Left renal pelvis (tissue), 4 donors: ENCODE measurements at places on chromosomes 16 and 17. TPM values are rescaled to one million over a fixed set of nuclear protein-coding genes. Genes with fewer than 3 reads are reported as not detected.

DNA sequence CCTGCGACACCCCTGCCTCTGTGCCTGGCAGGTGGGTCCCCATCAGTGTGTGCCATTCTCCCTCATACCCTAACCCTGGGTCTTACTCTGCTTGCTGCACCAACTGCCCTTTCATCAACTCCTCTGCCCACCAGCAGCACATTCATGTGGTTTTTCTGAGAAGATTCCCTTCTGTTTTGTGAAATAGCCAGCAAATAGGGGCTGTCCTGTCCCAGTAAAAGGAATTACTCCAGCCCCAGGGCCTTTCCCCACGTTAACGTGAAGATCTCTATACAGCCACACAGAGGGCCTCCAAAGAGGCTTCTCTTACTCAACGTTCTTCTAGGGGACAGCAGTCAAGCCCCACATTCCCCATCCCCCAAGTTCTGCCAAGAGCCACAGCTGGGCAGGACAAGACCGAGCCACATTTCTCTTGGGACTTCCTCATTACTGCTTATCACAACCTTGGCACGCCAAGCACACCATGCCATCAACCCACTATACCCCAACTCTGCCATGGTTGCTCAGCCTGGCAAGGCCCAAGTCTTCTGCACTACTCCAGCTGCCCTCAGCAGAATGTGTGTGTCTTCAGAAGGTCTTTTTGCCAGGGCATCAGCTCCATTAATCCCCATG, 18.7 kb upstream of the CCL2 start:
- DNase-seq = no peak

The DOC2B gene
- 66.7 TPM for polyA plus RNA-seq

DNA sequence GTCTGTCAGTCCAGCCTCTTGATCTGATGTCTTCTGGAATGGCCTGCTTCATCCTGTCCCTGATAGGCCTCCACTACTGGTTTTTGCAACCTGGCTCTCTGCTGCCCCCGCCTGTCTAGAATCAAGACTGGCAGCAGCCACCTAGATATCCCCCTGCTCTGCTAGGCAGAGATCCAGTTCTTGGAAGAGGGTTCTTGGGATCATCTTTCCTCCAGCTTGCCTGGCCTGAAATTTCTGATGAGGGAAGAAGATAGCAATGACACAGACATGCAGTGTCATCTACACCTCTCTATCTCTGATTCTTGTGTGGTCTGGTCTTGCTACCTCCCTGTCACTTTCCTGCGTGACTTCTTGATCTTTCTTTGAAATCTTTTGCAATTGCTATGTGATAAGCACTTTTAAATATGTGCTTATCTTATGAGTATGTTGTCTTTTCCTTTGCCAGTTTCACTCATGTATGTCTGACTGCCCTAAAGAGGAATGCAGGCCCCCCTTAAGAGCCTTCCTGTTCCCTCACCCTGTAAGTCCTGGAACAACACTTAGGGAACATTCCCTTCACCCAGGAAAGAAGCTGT, 20.3 kb upstream of the NFATC3 start:
- no peak for DNase-seq

DNA sequence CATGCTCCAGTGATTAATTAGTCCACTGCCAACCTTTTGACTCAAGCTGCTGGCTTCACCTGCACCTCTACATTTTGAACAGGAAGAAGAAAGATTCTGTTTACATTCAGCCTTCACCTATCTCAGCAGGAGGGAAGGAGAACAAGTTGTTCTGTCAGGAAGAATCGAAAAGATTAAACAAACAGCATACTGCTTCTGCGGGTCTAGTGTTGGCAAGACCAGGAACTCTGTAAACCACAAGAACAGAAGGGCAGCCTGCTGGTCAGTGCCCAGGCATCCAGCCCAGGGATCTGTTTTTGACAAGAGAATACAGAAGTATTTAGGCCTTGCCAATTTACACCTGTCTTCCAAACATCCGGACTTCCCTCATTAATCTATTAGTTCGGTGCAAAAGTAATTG, 189.7 kb downstream of the CHD9NB start:
- no peak for DNase-seq

GRCh38 chr16:4409081-4409932, 7.1 kb downstream of the CORO7 start:
- no peak for DNase-seq

DNA sequence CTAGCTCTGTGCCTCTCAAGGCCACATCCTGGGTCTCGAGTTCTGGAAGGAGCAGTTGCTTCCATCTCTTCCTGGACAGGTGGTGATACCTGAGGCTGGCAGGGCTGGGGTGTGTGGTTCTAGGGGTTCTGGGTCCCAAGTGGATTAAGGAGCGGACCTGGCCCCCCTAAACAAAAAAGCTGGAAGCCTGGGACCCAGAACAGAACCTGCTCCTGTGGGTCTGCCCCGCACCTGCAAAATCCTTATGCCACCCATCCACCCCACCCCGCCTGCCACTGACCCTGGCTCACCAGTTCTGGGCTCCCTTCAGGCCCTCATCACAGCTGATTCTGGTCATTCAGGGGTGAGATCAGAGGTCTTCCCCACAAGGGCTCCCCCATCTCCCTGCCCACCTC, 44.8 kb downstream of the ADCY7 start:
- DNase-seq = no peak

DNA sequence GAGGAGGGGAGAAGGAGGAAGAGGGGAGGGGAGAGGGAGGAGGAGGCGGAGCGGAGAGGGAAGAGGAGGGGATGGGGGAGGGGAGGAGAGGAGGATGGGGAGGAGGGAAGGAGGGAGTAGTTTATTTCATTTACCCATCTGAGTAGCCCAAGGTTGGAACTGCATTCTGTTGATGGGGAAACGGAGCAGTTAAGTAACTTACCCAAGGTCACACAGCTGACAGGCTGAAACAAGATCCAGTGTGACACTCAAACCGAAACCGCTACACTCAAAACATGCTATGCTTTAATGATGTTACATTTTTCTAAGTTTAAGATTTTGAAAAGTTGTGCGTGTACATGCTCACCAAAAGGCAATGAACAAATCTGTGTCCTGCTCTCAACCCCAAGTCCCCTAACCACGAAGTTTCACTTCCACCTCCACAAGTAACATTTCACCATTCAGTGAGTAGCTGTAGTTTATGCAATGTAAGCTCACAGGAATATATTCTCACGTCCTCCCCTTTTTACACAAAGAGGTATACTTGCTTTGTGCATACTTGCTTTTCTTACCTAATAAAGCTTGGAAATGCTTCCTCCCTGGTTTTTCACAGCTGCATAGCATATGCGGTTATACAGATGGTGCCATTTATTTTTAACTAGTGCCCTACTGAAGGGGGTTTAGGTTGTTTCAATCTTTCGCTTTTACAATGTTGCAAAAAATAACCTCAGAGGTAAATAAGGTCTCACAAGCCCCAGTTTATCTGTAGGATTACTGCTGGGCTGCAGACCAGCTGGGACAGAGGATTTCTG, 275.3 kb downstream of the PARN start:
- no peak for DNase-seq

GRCh38 chr16:88618182-88618955, 20.0 kb upstream of the IL17C start:
- DNase-seq = no peak

- no peak for DNase-seq
Measured at GRCh38 chr17:79589669-79590522, 21.0 kb downstream of the RBFOX3 start.

GRCh38 chr17:77831474-77832179, 126.9 kb upstream of the TNRC6C start:
- no peak for DNase-seq

The DBNDD1 gene
- 14.1 TPM for polyA plus RNA-seq

DNA sequence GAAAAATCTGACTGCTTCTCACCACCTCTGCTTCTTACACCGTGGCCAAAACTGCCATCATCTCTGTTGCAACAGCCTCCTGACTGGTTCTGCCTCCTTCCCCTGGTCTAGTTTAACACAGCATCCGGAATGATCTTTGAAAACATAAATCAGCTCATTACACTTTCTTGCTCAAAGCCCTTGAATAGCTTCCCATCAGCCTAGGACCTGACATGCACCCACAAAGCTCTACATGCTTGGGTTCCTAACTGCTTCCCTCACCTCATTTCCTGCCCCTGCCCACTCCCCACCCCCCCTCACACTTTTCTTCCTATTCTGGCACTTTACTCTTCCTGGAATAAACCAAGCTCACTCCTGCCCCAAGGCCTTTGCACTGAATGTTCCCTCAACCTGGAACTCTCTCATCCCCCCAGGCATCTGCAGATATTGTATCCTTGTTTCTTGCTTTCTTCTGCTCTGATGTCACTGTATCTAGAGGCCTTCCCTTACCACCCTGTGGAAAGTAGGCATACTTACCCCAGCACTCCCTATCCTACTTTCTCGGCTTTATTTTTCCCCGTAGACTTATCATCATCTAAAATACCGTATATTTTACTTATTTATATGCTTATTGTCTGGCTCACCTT, 112.4 kb downstream of the FTO start:
- DNase-seq = no peak

The CLEC18A gene
- polyA plus RNA-seq = 1.1 TPM

The CCL17 gene
- 0.41 TPM for polyA plus RNA-seq

DNA sequence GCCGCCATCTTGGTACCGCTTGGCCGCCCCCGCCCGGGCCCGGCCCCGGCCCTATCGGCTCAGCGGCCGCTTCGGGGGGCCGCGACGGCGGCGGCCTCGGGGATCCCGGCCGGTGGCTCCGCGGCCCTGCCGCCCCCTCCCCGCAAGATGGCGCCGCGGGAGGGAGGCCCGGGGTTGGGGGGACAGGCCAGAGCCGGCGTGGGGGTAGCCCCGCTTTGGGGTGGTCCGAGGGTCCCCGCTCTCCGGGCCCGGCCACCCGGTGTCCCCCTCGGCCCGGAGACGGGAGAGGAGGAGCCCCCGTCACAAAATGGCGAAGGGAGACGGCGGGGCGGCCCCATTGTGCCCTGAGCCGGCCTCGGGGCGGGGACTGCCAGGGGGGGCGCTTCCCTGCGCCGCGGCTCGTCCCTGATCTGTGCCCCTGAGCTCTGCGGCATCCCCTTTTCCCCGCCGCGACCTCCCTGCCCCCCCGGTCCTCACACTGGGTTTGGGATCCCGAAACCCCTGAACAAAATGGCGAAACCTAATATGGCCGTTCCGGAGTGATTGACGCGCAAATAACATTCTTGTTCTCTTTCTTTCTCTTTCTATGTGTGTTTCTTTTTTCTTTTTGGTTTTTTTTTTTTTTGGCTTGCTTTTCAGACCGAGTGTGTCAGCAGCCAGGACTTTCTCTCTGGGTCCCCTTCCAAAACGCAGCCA, 986 bp downstream of the HAPSTR1 start:
- peak; percentile 26 for DNase-seq

DNA sequence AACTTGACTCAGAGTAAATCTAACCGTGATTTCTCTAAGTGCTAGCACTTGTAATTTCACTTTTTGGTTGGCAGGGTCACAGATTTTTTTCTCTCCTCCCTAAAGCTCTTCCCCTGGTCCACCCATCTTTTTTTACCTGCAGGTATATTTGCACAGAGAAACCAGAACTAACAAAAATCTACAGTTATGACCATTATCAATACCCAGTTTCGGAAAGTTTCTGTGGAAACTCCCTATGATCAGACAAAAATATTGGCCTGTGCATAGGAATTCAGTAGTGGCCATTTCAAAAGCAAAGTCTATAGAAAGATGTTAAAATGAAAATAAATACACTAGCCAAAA, 62.4 kb upstream of the ATF7IP2 start:
- no peak for DNase-seq

GRCh38 chr17:74231928-74232907, 18.8 kb downstream of the TTYH2 start:
- DNase-seq = no peak

GRCh38 chr17:63840591-63841349, 1.7 kb downstream of the SMARCD2 start:
- no peak for DNase-seq

- no peak for DNase-seq
Measured at GRCh38 chr17:68955181-68955841, at the start of gene ABCA8. Gene ABCA8 (minus strand): TSS chr17:68955392. CDS start chr17:68942034, 13,358 bp downstream.

GRCh38 chr16:307691-308312, 24.8 kb downstream of the PDIA2 start:
- DNase-seq = no peak

- DNase-seq = no peak
Measured at GRCh38 chr17:59901604-59902003, 8.7 kb downstream of the RPS6KB1 start.

The SLC25A10 gene
- 7.1 TPM for polyA plus RNA-seq

DNA sequence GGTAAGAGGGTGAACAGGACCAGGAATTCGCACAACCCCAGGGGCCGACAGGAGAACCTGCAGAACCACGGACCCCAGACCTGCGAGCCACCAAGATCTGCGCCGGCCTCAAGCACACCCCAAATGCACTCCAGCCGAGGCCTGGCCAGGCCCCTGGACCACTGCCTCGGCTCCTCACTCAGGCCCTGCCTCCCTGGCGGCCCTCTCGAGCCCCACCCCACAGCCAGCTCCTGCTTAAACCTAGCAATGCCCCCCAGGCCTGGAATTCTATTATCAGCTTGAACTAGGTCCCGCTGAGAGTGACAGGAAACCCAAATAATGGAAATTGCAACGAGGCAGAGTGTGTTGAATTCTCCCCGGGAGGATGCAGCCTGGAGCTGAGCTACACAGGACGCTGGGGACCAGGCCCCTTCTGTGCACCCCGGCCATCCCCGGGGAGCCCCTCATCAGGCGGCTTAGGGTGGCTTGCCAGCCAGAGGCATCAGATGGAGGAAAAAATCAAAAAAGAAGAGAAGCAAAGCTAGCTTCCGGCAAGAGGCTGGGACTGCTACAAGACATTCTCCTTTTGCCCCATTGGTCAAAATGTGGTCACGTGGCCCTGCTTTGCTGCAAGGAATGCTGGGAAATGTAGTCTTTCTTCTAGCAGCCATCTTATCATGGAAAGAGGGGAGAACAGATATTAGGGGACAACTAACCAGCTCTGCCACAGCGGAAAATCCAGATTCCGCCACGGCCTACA, 2.4 kb upstream of the ENPP7 start:
- peak; percentile 85 for DNase-seq

GRCh38 chr17:68344701-68345136, 53.4 kb downstream of the ARSG start:
- DNase-seq = no peak

GRCh38 chr16:88524973-88525662, 45.1 kb upstream of the ZC3H18 start:
- no peak for DNase-seq

The KIF2B gene
- not detected for polyA plus RNA-seq

The SBK1 gene
- 16.4 TPM for polyA plus RNA-seq

The CEP295NL gene
- 0.15 TPM for polyA plus RNA-seq

The SRR gene
- 25.8 TPM for polyA plus RNA-seq

GRCh38 chr17:19978805-19979211, 1.2 kb upstream of the AKAP10 start:
- DNase-seq = no peak

DNA sequence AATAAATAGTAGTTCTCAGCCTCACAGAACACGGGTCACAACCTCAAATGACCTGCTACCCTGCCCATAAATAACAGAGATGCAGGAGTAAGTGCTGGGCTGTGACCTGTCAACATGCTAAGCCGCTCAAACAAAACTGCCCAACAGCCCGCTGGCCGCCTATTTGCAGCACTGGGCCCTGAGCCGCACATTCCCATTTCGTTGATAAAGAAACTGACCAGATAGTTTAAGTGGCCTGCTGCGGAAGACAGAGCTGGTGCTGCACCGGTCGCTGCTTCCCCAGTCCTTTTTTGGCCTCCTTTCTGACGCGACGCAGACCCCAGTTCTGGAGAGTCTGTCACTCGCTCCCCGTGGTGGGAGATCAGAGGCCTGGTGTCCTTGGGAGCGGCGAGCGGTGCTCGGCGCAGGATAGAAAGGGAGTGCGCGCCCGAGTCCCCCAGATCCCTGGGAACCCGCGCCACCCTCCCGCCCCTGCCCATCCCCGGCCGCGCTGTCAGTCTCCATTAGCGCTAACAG, 349 bp upstream of the SLC6A2 start:
- no peak for DNase-seq

The KRT16 gene
- not detected for polyA plus RNA-seq
